ENCODE measurements at places on chromosomes 1 and 21. TPM values are rescaled to one million over a fixed set of nuclear protein-coding genes. Genes with fewer than 3 reads are reported as not detected.

Gene FCRLB
- 0.23 TPM for total RNA-seq

DNA sequence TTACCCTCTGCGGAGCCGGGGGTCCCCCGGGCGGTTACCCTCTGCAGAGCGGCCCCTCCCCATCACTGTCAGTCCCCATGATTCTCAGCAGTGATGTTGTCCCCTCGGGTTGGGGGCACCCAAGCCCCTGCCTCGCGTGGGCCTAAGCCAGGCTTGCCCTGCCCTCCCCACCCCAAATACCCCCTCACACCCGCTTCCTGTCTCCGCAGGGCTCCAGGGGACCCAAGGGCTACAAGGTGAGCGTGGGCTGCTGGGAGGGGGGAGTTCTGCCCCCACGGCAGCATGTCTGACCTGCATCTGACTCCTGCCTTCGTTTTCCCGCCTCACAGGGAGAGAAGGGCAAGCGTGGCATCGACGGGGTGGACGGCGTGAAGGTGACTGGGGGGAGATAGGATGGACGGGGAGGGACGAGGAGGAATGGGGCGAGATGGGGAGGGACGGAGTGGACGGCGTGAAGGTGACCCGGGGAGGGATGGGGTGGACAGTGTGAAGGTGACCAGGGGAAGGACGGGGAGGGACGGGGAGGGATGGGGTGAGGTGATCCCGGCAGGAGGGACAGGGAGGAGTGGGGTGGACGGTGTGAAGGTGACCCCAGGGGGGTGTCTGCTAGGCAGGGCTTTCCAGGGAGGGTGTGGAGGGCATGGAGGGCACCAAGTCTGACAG, 8.6 kb downstream of the COL6A1 start:
- no peak for DNase-seq

- DNase-seq: no peak
Measured at GRCh38 chr21:41446586-41446985, 20.5 kb downstream of the MX1 start.

Gene LEFTY2
- total RNA-seq: 0.23 TPM

Gene CADM3
- 5.2 TPM for total RNA-seq

- DNase-seq: peak; percentile 12
Measured at GRCh38 chr1:213779228-213779627, 208.5 kb upstream of the PROX1 start.

GRCh38 chr1:59543211-59543668, 246.3 kb downstream of the FGGY start:
- peak; percentile 40 for DNase-seq

Gene OR10J1
- total RNA-seq: not detected

Gene ALG14
- 8.5 TPM for total RNA-seq

GRCh38 chr1:69693921-69694675, 126.4 kb downstream of the LRRC7 start:
- DNase-seq: no peak

- no peak for DNase-seq
Measured at GRCh38 chr1:185017966-185018365, 27.4 kb upstream of the RNF2 start.

- no peak for DNase-seq
Measured at GRCh38 chr1:198713081-198713480, 74.2 kb downstream of the PTPRC start.

- no peak for DNase-seq
Measured at GRCh38 chr1:89908273-89908671, 86.6 kb upstream of the ZNF326 start.

Gene ACTN2
- 5.0 TPM for total RNA-seq

DNA sequence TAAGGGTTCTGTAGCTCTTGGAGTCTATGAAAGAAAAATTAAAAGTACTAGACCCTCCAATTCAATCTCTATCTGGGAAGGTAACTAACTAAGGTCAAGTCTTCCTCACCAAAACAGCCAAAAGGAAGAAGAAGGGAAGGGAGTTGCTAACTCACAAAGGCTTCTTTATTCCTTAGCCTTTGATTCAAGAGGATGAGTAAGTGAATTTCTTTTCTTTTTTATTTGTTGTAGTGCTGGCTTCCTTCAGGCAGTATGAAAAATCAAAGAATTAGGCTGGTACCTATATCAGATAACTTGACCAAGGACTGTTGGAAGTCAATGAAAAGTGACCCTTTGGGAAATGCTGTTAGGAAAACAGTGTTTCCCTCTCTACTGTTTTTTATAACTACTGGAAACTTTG, 144.4 kb upstream of the NRIP1 start:
- no peak for DNase-seq

Gene PTPRU
- total RNA-seq: 17.7 TPM

Gene HPCAL4
- total RNA-seq: 0.20 TPM

Gene SAMD13
- 4.1 TPM for total RNA-seq

GRCh38 chr1:21963477-21964217, 13.2 kb upstream of the CELA3B start:
- peak; percentile 83 for DNase-seq

DNA sequence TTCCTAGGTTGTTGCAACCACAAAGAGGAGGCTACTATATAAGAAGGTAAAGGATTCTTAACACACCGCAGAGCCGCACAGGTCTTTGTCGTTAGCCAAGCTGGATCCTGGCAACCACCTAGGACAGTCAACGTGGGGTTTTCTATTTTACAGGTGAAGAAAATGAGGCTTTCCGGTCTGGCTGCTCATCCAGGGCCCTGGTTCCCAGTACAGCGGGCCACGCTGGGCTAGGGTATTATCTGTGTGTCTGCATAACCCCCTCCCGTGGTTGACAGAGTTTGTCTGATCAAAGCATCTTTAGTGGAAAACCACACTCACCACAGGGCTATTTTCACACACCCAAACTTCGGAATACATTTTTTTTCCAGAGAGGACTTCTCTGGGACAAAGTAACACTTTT, 39.0 kb upstream of the PDE9A start:
- no peak for DNase-seq

- no peak for DNase-seq
Measured at GRCh38 chr1:50454911-50455310, 31.7 kb upstream of the DMRTA2 start.

Gene OR2T33
- total RNA-seq: not detected

GRCh38 chr1:150696162-150696561, 792 bp downstream of the GOLPH3L start:
- DNase-seq: no peak

Gene PDZK1IP1
- total RNA-seq: 91.1 TPM

Gene IFI44
- total RNA-seq: 22.7 TPM

GRCh38 chr1:240349695-240350094, 258.0 kb downstream of the FMN2 start:
- DNase-seq: no peak

- DNase-seq: no peak
Measured at GRCh38 chr1:197042676-197043341, 24.3 kb downstream of the F13B start.

DNA sequence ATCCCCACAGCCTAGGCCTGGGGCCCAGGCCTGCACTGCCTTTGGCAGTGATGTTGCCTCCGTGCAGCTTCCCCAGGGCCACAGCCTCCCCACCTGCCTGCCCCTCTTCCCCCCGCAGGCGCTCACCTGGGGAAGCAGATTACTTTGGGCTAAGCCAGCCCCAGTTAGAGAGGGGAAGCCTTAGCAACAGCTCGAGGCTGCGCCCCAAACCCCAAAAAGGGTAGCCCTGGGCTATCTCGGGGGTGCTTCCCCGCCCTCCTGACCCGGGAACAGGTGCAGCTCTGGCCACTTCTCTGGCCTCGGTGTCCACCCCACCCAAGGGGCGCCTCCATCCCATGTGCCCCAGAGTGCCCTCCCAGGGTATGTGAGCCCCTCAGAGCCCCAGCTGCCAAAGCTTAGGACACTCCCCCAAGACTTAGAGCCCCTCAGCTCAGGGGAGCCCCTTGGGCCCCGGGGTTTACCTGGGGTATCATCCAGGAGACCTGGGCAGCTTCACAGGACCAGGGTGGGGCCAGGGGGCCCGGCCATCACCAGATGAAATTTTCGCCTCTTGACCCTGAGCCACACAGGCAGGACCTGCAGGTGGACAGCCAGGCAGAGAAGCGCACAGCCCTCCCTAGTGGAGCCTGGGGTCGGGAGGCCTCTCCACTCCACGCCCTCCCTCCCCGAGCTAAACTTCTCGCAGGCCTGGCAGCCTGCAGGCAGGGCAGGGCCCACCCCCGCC, 3.3 kb upstream of the TTC34 start:
- DNase-seq: no peak

Gene CXADR
- total RNA-seq: 151 TPM

- DNase-seq: no peak
Measured at GRCh38 chr1:213439703-213440102, 388.7 kb downstream of the RPS6KC1 start.

Gene TXNIP
- total RNA-seq: 446 TPM

- DNase-seq: no peak
Measured at GRCh38 chr1:211896958-211897357, 66.4 kb upstream of the LPGAT1 start.

- DNase-seq: peak; percentile 66
Measured at GRCh38 chr1:151340870-151341754, 5.9 kb downstream of the RFX5 start.

DNA sequence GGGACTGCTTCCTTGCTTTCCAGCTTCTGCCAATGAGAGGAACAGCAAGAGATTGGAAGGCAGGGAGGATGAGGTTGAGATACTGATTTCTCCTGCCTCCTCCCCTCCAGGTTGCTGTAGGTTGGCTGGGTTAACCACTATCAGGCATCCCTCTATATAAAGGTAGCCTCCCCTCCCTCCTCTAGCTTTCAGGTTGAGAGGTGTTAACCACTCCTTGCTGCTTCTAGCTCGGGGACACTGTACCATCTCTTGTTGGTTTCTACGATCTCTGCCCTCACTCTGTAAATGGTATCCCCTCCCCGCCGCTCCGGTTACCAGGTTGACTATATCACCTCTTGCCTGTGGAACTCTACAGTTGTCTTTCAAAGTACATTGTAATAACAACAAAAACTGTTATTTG, 16.7 kb downstream of the LPAR3 start:
- DNase-seq: no peak

DNA sequence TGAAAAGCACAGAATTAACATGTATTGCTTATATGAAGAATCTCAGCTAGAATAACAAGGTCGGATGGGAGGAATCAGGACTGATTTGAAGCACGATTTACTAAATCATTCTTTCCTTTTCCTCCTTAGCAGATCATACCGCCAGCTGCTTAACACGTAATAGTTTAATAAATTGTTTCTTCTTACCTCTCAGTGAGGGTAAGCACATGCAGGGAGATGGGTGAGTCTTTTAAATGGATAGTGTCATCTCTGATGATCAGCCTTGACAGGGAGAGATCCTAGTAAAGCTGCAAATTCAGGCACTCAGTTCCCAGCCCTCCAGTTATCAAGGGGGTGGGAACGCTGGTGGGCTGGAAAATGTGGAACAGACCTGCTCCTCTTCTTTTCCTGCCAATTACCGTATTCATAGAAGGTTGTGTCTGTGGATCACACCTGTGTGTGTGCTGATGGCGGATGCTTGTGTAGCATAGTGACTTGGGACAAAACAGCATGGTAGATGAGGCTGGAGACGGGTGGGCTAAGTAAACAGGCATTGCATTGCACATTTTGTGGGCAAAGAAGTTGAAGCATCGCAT, 30.7 kb downstream of the NTPCR start:
- DNase-seq: no peak

DNA sequence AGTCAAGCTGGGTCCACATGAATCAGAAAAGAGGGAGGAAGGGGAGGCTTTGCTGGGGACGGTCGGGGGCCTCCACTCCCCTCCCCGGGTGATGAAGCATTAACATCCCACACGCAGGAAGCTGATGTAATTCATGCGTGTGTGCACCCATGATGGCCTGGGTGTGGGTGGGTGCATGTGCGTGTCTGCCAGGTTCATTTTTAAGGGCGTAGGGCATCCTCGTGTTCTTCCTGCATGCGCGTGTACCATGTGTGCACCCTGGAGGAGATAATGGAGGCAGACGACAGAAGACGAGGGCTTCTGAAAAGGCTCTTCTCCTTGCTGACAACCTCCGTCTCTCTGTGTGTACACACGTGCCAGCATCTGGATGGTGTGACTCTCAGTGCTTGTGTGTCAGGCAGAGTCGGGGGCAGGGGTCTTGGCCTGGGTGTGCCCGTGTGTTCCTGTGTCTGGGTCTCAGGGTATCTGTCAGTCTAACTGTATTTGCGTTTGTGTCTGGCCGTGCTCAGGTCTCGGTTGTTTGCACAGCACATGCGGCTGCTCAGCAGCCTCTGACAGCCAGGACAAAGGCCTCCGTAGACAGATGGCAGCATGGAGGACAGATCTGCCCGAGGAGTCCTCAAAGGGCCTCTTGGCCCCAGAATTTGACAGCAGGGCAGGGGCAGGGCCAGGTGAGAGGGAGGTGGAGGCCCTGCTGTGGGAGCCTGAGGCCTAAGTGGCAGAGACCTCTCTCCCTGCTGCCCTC, 2.4 kb downstream of the RAP1GAP start:
- DNase-seq: no peak

DNA sequence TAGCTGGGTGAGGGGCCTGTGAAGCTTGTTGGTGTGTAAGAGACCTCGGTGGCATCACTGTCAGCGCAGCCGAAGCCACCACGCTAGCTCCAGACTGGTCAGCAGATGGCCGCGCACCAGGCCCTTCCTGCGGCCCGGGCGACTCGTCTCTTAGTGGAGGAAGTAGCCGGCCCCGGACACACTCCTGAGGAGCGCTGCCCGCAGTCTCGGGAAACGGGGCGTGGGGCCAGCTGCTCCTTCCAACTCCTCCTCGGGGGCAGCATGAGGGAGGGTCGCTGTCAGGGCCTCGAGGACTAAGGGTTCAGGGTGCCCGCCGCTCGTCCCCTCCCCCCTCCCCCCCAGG, 20.4 kb downstream of the H3-3A start:
- DNase-seq: peak; percentile 36

- DNase-seq: no peak
Measured at GRCh38 chr1:234718496-234719453, 108.8 kb upstream of the IRF2BP2 start.

DNA sequence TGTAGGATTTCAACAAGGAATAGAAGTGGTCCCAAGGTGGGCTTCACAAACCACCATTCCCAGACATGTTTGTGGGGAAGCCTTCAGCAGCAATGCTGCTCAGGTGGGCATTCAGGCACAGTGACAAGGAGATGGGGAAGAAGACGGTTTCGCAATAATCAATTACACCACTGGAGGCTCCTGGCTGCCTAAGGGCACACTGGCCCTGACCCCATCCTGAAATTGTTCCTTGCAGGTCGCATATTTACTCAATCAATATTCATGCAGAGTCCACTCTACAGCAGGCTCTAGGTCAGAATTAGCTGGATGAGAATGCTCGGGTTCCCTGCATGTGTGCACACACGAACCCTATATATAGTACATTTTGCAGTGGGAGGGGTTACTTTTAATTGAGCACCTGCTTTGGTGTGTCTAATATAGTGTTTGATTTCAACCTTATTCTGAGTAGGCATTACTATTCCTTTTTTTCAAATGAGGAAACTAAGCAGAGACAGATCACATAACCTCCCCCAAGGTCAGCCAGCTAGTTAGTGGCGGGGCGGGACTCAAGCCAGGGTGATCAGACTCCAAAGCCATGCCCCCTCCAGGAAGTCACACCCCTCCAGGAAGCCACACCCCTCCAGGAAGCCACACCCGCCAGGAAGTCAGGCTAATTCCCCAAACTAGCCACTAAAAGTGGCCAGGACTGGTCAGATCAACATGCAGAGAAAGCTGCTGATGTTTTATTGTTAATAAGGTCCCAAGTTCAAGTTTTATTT, 106.5 kb downstream of the HLCS start:
- peak; percentile 62 for DNase-seq

Gene GNAT2
- not detected for total RNA-seq

All from mucosa of gallbladder (tissue), 1 donor.